EL (cell line): ENCODE measurements at places on chromosomes 13 and 19.

GRCh38 chr13:27450921-27451471 is 632 bp upstream of the MTIF3 start:
- DNase-seq, result peak; percentile 49

- no peak for DNase-seq
Measured at GRCh38 chr19:17611462-17612244, 56.2 kb downstream of the COLGALT1 start.

- no peak for DNase-seq
Measured at GRCh38 chr13:77360032-77360685, 33.3 kb upstream of the MYCBP2 start.

- DNase-seq, result no peak
Measured at GRCh38 chr13:42753697-42754096, 27.7 kb upstream of the FAM216B start.

GRCh38 chr13:107118506-107118905 is 550.6 kb upstream of the ARGLU1 start:
- DNase-seq, result no peak

GRCh38 chr13:113298043-113298945 is 1.3 kb downstream of the LAMP1 start:
- DNase-seq, result no peak

DNA sequence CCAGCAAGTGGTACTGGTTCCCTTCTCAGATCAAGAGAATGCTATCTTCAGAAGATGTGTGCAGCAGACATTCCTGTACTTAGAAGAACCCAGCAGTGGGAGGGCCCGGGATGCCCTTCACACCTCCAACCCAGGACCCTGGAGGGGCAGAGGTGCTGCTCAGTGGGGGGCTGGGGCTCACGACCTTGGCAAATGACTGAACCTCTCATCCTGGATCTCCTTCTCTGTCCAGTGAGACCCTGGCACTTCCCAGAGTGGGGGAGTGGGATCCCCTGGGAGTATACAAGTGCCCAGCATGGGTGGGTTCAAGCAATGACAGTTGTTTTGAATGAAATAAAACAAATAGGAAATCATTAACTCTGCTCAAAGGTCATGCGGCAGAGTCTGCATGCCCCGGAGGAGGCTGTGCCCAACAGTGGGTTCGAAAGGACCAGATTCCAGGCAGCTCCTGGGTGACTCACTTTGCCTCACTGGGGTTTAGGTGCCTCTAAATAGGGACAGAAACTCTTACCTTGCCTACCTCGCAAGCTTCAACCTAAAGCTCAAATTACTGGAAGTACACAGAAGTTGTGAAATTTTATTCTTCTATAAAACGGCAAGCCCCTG is 26.9 kb downstream of the GGACT start:
- DNase-seq, result no peak

DNA sequence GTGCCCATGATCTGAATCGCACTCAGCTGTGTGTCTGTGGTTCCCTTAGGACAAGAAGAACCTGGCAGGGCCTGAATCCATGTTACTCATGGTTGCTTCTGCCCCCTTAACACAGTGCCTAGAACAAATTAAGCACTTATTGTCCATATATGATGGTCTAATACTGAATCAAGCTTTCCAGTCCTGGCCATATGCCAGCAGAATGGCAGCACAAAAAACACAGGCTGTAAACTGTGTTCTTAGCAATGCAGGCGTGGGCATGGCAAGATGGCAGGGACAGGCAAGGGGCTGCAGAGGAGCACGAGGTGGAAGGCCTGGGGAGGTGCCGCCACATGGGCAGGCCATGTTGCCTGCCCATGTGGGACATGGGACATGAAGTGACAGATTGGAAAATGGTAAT is 68.2 kb downstream of the LATS2 start:
- no peak for DNase-seq

DNA sequence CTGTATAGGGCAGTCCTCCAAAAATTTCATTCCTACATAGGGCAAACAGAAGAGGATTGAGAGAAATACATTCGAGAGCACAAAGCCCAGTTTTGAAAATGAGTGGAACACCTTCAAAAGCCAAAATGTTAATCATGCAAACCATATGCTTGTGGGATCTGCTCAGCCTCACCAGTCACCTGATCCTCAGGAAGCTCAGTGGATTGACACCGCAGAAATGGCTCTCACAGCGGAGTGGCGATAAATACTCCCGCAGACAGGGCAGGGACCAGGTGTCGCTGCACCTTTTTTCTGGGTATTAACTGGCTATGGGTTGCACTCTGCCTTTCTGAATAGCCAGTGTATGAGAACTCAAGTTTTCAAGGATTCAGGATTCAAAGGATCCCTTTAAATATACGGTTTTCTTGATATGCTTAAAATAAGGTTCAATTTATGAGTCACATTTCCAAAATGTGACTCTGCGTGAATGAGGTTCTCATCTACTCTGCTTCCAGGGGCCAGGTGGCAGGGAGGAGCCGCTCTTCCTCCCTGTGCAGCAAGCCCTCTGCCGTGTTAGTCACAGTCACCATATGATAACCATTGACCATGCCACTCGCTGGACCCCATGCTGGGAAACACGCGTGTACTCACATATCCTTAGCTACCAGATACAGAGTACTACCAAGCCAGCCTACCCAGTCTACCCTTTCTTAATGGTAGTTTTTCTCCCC is 18.3 kb upstream of the DHRS12 start:
- no peak for DNase-seq

DNA sequence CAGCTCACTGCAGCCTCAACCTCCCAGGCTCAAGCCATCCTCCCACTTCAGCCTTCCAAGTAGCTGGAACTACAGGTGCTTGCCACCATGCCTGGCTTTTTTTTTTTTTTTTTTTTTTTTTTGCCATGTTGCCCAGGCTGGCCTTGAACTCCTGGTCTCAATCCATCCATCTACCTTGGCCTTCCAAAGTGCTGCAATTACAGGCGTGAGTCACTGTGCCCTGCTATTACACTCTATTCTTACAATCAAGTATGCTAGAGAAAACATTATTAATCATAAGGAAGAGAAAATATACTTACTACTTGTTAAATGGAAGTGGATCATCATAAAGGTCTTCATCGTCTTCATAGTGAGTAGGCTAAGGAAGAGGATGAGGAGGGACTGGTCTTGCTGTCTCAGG is 93.3 kb upstream of the DOCK9 start:
- DNase-seq, result no peak

DNA sequence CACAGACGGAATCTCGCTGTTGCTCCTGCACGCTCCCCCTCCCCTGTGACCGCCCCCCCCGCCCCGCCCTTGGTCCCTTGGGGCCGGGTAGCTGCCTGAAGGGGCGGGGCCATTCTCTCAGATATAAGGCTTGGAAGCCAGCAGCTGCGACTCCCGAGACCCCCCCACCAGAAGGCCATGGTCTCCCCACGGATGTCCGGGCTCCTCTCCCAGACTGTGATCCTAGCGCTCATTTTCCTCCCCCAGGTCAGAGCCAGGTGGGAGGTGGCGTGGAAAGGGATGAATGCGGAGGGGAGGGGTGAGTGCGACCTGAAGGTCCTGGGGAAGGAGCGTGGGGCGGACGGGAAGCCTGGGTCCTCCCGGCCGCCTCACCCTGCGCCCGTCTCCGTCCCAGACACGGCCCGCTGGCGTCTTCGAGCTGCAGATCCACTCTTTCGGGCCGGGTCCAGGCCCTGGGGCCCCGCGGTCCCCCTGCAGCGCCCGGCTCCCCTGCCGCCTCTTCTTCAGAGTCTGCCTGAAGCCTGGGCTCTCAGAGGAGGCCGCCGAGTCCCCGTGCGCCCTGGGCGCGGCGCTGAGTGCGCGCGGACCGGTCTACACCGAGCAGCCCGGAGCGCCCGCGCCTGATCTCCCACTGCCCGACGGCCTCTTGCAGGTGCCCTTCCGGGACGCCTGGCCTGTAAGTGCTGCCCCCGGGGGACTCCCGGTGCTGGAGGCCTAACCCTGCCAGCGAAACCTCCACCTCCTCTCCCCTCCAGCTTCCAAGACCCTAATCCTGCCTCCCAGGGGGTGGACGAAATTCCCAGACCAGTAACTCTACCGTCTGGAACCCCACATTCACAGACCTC is at the start of gene DLL3:
TSS of gene DLL3 (plus strand) at position 150 of the 845 bp plus-strand sequence. CDS start at position 178, 28 bp downstream.
- no peak for DNase-seq

GRCh38 chr13:44425041-44425814 is 51.6 kb downstream of the SERP2 start:
- no peak for DNase-seq

DNA sequence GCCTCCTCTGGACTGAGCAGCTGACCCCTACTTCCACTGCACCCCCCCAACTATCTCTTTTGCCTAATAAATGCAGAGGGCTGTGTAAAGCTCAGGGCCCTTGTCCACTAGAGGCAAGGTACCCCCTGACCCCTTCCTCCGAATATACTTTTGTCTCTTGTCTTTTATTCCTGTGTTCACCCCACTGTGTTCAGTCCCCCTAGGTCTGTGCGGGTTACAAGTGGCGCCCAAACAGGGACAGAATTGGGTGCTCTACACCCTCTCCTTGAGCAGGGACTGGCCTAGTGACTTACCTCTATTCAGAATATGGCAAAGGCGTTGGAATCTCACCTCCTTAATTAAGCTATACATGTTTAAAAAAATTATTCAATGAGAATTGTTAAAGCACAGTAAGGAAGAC is 15.0 kb downstream of the ZNF350 start:
- no peak for DNase-seq

GRCh38 chr19:30879225-30879624 is 470.0 kb downstream of the TSHZ3 start:
- no peak for DNase-seq

- DNase-seq, result peak; percentile 67
Measured at GRCh38 chr19:54266133-54266532, 9.1 kb upstream of the LILRB5 start.

GRCh38 chr19:948842-949496 is 23.1 kb downstream of the ARID3A start:
- no peak for DNase-seq

DNA sequence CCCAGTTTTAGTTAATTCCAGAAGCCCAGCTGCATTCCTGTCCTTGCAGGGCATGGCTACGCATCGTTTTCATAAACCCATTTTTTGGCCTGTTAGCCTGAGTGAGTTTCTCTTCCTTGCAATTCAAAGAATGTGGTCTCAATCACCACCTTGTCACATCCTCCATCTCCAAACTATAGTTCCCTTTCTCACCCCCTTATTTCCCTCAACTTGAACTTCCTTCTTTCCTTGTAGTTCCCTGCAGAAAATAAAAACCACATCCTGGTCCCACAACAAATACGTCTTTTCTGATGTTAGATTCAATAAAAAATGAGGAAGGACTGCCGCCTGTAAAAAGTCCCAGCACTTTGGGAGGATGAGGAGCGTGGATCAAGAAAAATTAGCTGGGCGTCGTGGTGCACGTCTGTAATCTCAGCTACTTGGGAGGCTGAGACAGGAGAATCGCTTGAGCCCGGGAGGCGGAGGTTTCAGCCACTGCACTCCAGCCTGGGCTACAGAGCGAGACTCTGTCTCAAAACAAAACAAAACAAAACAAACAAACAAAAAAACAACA is 13.2 kb downstream of the ADGRE3 start:
- no peak for DNase-seq

DNA sequence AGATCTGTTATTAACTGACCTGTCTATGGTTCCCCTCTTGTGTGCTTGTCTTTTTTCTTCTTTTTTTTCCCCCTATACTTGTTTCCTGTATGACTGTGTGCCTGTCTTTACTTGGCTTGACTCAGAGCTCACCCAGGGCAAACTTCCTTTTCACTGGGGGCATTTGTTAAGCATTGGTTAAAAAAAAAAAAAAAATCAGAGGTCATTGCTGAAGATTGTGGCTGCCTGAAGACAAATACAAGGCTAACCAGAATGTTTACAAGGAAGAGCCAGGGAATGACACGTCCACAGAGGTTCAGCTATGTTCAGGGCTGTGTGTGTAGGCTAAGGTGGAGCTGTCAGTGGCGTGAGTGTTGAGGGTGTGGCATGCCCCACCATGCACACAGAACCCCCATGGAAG is 47.1 kb downstream of the LNX2 start:
- peak; percentile 69 for DNase-seq

GRCh38 chr13:40755082-40755700 is 15.8 kb downstream of the MRPS31 start:
- no peak for DNase-seq

GRCh38 chr13:32845952-32846950 is 170.0 kb upstream of the KL start:
- no peak for DNase-seq

DNA sequence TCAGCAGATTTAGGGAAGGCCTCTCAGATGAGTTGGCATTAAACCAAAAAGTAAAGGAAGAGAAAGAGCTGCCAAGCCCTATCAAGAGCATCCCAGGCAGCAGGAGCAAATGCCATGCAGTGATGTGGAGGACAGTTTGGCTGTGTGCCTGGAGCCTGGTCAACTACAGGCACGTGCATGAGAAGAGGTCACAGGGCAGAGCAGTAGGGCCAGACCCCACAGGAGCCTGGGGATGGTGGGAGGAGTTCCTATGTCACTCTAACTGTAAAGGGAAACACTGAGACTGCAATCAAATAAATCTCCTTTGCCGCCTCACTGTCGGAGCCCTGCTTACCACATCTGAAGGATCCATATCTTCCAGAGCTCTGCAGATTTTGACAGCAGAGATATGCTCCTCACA is 240.5 kb downstream of the ENOX1 start:
- DNase-seq, result peak; percentile 22

DNA sequence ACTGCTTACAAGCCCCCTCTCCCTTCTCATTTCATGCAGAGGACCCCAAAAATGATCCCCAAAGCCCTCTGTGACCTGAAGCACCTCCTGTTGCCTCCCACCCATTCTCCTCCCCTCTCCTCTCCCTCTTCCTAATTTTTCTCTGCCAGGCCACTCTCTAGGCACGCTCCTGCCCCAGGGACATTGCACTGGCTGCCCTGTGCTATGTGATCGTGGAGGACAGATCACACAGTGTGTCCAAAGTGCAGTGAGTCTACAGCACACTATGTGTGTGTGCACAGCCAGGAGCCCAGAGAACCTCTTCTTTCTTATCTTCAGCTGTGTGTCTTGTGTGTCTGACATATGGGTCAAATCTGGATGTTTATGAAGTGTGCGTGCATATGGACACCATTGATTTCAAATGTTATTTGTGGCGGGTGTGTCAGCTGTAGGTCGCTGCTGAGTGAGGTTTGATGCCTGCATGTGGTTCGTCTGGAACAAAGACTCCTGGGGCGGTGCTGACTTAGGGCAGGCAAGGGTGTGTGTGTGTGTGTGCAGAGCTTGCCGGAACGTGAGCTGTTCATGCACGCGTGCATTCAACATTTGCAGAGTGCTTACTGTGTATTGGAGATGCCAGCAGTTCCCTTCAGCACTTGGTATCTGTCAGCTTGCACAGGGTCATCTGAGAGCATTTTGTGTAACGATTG is 2.1 kb upstream of the KLHL26 start:
- DNase-seq, result no peak

GRCh38 chr13:61350341-61350740 is 65.3 kb downstream of the PCDH20 start:
- DNase-seq, result no peak

DNA sequence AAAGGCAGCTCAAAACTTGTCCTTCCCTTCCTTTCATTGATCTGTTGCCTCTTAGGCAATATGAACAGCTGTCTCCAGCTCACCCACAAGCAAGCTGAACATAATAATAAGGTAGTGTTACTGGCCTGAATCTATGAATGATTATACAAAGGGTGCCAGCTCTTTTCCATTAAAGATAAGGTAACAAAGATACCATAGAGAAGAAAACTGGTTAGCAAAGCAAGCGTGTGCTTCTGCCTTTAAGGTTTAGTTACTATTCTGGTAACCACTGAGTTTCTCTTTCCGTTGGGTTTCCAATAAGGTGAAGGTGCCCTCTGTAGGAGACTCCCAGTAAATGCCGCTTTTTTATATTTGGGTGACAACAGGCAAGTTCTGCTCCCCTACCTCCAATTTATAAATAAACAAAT is 12.1 kb upstream of the DACH1 start:
- no peak for DNase-seq
